Foreskin melanocyte (primary cell): ENCODE measurements at places on chromosomes 12 and 14.
A peak's percentile ranks its signal among the peaks of the same experiment; 100 is the strongest.

GRCh38 chr12:27309293-27309994 lies 23.2 kb upstream of the BMAL2 start:
- no peak for DNase-seq

GRCh38 chr14:105702275-105702817 lies 176.0 kb downstream of the TMEM121 start:
- DNase-seq, result no peak

GRCh38 chr14:38789805-38790204 lies 313.2 kb downstream of the SEC23A start:
- no peak for DNase-seq

DNA sequence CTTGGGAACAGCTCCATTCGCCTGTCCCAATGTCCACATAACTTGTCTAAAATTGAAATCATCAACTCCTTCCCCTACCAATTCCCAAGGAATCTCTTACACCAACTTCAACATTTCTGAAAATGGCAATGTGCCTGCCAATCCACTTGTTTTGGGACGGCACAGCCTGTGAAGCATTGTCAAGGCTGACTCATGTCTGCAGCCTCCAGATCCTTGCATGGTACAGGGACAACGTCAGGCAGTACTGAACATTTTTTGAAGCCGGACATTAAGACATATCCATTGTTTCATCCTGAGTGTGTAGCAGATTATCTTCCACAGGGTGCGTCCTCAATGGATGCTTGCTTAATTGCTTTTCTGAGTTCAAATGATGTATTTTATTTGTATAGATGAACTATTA lies 794.1 kb downstream of the BCL11B start:
- no peak for DNase-seq

DNA sequence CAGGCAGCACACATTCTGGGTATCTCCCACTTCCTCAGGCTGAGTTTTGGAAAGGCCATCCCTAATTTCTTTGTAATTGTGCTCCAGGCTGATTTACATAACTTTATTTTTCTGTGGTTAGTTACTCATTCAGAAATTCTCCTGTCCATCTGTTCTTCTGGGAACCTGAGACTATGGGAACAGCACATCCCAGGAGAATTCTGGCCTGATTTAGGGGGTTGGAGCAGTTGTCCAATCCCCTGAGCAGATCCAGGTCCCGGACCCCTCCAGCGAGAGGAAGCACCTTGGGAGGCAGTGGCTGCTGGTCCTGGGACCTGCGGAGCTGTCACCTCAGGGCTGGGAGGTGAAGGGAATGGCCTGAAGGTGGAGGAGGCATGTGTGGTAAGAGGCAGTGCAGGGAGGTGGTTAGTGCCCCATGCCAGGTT lies 40.4 kb downstream of the TSPAN9 start:
- DNase-seq, result peak; percentile 35

GRCh38 chr14:55256586-55256985 lies 14.6 kb upstream of the FBXO34 start:
- no peak for DNase-seq

- peak; percentile 41 for DNase-seq
Observed at GRCh38 chr14:99274346-99275221, 2.6 kb upstream of the BCL11B start.

GRCh38 chr14:106209755-106210154 lies 683.4 kb downstream of the TMEM121 start:
- no peak for DNase-seq

- DNase-seq, result no peak
Observed at GRCh38 chr14:73607241-73607640, 5.1 kb upstream of the ACOT6 start.

- DNase-seq, result no peak
Observed at GRCh38 chr14:92998946-92999345, 76.0 kb downstream of the CHGA start.

DNA sequence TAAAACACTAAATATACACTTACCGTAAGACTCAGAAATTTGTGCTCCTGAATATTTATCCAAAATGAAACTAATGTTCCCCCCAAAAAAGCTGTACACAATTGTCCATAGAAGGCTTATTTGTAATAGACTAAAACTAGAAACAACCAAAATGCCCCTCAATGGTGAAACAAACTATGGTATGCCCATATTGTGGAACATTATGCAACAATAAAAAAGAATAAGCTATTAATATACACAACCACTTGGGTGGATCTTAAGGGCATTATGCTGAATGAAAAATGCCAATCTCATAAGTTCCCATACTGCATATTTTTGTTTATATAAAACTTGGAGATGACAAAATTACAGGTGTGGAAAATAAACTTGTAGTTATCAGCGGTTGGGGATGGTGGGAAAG lies 357.4 kb downstream of the KCNH5 start:
- no peak for DNase-seq

GRCh38 chr14:75469606-75470237 lies 41.9 kb downstream of the JDP2 start:
- no peak for DNase-seq

GRCh38 chr12:120067084-120067869 lies 49.3 kb downstream of the RAB35 start:
- DNase-seq, result no peak

DNA sequence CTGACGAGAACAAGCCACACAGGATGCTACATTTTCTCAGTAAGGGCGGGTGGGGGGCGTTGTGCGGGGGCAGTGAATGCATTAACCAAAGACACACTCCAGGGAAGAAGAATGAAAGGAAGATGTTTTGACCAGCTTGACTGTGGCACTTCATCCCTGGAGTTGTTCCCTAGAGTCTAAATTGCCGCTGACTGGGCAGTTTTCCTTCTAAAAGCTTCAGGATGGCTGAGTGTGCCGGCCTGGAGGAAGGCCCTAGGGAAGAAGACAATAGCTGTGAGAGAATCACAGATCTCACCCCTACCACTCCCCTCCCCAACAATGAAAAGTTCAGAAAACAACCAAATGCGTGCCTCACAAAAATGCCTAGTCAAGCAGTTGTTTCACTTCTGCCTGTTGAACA lies 67.2 kb downstream of the NKX2-1 start:
- DNase-seq, result no peak

- DNase-seq, result no peak
Observed at GRCh38 chr12:79058342-79058741, 193.8 kb downstream of the SYT1 start.

GRCh38 chr12:1947081-1947480 lies 28.6 kb upstream of the CACNA2D4 start:
- no peak for DNase-seq

DNA sequence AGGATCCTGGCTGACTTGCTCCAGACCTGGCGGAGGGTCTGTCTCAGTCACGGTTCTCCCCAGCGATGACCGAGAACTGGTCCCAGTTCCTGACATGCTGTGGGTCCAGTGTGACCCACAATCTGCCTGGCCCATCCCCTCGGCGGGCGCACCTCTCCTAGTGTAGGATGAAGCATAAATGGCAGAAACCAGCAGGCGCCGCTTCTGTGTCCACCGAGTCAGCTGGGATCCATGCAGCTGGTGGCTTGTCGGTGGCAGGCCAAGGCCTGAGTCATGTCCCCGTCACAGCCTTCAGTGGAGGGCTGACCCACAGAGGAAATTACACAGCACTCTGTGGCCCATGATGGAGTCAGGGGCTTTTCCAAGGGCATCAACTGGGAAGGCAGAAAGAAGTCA lies 38.5 kb downstream of the NFKBIA start:
- no peak for DNase-seq

DNA sequence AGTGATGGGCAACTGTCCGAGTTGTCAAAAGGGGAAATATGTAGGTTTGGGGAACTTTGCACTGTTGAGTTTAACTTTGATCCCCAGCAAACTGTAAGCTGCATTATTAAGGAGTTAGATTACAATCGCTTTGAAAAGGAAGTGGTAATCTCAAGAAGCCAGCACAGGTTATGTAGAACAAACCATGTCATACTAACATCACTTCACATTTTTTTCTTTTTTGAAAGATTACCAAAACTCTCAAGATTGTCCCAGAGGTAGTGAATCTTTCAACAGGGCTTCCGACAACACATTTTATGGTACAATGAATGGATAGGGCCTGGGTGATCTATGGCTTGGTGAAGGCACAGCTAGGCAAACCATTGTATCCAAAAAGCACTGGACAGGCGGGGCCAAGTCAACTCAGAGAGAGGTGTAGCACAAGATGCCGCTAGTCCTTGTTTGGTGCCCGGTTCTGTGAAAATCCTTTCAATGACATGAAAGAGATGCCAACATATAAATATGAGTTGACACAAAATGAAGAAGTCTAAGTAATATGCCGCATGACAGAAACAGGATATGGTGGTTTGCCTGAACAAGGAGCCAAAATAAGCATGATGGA lies 24.3 kb upstream of the PARP11 start:
- DNase-seq, result no peak

DNA sequence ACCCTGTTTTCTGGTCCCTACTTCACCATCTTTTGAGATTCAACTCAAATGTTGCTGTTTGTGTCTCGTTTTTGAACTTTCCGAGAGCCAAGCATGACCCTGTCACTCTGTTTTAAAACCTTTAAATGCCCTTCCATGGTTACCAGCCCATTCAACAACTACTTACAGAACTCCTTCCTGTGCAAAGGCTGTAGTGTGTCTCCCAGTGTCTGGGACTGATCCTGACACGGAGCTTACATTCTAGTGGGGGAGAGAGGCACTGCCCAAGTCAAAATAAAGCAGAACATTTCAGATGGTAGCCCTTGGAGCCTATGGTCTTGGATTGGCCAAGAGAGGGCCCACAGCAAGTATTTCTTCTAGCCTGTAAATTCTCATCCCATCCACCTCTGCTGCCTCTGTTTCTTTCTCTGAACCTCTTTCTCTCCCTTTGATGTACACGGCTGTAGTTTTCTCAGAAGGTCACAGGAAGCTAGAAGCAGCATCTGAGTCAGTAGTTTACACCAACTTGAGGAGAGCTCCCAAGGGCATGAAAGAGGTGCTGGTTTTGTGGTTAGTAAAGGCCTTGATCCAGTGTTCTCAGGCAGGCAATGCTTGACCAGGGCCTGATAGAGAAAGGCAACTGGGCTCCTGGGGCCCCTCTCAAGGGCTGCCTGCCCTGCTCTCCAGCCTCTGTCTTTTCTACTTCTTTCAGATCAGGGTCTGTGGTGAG lies 42.3 kb upstream of the SLC24A4 start:
- DNase-seq, result no peak

DNA sequence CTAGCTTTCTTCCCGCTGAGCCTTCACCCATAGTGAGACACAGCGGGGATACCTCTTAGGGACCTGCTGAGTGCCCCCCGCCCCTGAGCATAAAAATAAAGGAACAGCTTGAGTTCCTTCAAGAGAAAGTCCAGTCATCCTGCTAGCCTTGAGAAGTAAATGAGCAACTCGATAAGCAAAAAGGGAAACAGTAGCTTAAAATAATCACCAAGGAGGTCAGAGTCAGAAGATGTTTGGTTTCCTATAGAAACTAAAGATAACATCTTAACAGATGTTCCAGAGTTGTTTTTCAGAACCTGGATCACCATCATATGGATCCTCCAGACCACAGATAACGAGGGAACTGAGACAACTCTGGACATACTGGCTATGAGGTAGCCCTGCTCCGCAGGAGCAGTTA lies 94.0 kb downstream of the BCAT1 start:
- DNase-seq, result no peak

DNA sequence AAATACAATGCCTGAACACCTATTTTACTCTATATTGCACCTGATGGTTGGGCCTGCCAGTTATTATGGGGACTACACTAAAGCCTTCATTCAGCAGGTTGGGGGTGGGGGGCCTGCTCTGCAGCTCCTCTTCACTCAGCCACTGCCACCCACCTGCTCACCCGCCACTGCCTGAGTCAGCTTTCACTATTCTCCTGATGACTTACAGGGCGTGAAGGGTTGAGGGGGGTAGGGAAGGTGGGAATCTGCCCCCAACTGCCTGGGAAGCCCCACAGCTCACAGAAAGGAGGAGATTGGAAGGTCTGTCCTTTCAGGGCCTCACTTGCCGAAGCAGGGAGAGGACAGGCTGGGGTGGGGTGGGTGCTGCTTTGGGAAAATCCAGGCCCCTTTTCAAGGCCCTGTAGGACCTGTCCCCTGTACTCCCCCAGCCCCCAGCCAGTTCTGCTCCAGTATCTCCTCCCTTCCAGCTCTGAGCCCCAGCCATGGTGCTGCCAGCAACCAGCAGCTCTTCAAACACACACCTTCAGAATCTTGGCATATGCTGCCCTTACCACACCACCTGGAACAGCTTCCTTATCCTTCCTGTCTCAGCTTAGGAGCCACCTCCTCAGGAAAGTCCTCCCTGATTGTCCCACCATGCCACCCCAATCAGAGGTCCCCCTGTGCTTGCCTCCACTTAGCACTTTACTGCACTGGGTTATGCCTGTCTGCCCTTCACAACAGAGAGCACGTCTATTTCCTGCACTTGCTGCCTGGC lies 33.1 kb downstream of the IRF2BPL start:
- DNase-seq, result no peak

DNA sequence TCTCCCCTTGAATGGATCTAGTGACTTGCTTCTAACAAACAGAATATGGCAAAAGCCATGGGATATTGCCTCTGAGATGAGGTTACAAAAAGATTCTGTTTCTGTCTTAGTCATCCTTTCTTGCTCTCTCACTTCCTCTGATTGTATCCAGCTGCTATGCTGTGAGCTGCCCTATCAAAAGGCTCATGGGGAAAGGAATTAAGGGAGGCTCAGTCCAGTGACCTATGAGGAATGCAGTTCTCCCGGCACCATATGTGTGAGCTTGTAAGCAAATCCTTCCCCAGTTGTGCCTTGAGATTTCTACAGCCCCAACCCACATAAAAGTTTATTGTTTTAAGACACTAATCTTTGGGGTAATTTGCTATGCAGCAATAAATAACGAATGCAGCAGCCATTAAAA lies 183.1 kb downstream of the KLHL28 start:
- DNase-seq, result peak; percentile 97

DNA sequence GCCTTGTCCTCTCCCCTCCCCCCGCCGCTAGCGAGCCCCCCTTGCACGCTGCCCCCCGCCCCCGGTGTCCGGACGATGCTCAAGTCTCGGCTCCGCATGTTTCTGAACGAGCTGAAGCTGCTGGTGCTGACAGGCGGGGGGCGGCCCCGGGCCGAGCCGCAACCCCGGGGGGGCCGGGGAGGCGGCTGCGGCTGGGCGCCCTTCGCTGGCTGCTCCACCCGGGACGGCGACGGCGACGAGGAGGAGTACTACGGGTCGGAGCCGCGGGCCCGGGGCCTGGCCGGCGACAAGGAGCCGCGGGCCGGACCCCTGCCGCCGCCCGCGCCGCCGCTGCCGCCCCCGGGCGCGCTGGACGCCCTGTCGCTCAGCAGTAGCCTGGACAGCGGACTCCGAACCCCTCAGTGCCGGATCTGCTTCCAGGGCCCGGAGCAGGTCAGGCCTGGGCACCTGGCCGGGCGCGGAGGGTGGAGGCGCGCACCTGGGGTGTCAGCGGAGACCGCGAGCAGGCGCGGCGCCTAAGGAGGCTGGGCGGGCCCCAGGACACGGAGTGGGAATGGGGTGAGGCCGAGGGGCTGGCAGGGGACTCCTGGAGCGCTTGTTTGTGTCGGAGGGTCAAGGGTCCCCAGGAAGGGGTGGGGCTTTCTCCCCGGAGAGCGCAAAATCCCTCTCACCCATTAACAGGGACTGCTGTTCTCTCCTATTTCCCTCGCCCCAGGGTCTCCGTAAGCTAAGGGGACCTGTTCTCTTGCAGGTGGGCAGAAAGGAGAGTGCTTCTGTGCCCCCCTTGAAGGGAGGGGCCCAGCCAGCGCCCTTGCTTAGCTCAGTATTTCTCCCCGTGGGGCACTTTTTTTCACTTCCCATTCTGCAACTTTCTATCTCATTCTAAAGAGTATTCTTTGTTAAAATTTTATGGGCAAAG lies 810 bp downstream of the MARCHF9 start:
- no peak for DNase-seq
